Hematopoietic multipotent progenitor cell treated with erythropoietin and hydrocortisone succinate and interleukin-3 and kit ligand, for 8 days (in vitro differentiated cells): ENCODE measurements at places on chromosomes 1 and 21.

DNA sequence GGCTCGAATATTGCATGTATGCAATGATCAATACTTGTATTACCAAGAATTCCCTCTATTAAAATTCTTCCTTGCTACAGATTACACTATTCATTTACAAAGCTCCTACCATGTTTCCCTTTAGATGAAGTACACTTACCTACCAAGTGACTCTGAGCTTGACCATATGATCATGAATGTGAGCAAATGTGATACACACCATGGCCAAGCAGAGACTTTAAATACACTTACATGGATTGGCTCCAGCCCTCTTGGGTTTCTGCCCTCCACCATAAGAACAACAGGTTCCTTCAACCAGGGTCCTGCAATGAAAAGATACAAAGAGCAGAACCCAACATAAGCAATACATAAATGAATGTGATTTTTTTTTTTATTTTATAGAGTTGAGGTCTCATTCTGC, 30.0 kb downstream of the LRRC52 start:
- DNase-seq, result no peak

- DNase-seq, result no peak
Measured at GRCh38 chr1:44348061-44348485, 7.0 kb downstream of the ERI3 start.

DNA sequence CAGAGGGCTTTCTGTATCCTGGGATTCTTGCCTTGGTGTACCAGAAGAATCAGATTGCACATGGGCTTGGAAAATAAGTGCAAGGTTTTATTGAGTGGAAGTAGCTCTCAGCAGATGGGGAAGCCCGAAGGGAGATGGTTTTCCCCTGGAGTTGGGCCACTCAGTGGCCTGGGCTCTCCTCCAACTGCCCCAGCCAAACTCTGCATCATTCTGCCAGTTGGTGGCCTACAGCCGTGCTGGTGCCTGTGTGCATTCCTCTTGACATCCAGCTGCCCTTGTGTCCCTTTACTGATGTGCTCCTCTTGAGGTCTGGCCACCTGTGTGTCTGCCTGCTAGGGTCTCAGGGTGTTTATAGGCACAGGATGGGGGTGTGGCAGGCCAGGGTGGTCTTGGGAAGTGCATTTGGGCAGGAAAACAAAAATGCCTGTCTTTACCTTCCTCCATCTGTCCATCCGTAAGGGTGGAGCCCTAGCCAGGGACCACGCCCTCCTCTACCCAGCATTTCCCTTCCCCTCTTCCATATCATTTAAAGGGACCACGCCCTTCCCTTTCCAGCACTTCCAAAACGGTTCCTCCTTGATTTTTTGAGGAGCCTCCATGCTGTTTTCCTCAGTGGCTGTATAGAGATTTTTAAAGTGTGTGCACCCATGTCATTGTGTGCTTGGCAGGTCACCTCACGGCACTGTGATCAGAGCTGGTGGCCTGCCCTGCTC, 18.9 kb downstream of the SNAP47 start:
- DNase-seq, result no peak

GRCh38 chr1:202810193-202810614, 550 bp upstream of the PCAT6 start:
- DNase-seq, result no peak

DNA sequence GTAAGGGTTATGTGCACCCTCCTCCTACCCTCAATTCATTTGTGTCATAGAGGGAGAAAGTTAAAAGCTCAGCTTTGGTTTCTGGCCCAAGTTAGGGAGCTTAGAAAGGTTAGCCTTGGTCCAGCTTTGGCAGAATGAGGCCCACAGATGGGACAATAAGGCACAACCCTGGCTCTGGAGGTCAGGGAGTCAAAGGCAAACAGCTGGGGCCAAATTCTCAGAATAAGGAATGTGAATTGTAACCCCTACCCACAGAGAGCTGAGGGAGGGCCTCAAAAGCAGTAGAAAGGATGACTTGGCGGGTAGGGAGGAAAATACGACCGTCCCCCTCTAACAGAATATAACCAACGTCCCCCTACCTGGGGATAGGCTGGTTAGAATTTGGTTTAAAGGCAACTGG, 9.0 kb downstream of the CERS2 start:
- DNase-seq, result no peak

GRCh38 chr1:20223106-20223505, 36.8 kb upstream of the PLA2G2C start:
- DNase-seq, result no peak

GRCh38 chr1:248376916-248377315, 1.4 kb downstream of the OR2T6 start:
- DNase-seq, result no peak

- DNase-seq, result no peak
Measured at GRCh38 chr1:168408539-168408865, 127.8 kb downstream of the TBX19 start.

- DNase-seq, result no peak
Measured at GRCh38 chr1:223110952-223111351, 32.1 kb downstream of the TLR5 start.

- DNase-seq, result peak; percentile 42
Measured at GRCh38 chr1:182170891-182171461, 109.5 kb upstream of the ZNF648 start.

DNA sequence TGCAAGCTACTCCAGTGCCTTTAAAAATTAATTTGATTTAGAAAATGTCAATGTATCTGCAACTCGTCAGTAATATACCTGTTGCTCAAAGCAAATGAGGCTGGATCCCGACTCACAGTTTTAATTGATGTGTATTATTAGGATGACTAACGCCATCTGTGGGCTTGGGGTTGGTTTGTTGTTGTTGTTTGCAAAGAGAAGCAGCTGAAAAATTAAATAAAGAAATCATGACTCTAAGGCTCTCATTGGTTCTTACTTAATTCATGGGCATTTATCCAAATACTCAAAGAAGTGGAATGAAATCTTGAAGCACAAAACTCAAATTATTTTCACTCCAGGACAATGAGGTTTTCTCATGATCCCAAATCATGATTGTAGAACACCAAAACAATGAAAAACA, 46.4 kb downstream of the SEC16B start:
- no peak for DNase-seq

DNA sequence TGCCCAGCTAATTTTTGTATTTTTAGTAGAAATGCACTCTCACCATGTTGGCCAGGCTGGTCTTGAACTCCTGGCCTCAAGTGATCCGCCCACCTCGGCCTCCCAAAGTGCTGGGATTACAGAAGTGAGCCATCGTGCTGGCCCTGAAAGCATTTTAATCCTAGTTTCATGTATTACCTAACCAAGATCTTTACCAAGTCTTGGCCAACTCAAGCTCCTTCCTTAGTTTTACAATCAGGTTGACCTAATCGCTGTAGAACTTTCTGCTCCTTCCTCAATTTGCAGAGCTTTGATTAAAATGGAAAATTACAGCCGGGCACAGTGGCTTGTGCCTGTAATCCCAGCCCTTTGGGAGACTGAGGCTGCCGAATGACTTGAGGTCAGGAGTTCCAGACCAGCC, 3.2 kb upstream of the TMEM63A start:
- DNase-seq, result no peak

DNA sequence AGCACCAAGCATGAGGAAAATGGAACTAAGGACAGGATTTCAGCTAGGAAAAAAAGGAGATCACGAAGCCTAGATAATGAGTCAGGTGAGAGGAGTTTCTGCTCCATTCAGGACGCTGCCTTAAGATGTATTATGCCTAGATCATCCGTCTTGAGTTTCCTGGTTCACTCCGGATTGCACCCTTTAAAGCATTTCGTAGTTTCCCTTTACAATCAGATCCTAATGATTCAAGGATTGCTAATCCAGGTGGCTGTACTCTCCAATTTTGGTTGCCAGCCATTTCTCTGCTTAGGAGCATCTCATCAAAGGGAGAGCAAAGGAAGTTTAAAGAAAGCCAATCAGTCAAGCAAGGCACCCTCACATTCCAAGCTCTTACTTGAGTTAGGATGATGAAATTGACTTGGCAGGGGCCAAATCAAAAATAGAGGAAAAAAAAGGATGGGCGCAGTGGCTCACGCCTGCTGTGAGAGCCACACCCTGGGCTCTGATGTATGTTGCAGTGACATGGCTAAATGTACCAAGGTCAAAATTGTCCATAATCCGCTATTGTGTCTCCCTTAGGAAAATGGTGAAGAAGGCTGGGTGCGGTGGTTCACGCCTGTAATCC, 156.9 kb upstream of the SOD1 start:
- DNase-seq, result no peak

- peak; percentile 65 for DNase-seq
Measured at GRCh38 chr1:150186789-150187559, 37.3 kb downstream of the PLEKHO1 start.

DNA sequence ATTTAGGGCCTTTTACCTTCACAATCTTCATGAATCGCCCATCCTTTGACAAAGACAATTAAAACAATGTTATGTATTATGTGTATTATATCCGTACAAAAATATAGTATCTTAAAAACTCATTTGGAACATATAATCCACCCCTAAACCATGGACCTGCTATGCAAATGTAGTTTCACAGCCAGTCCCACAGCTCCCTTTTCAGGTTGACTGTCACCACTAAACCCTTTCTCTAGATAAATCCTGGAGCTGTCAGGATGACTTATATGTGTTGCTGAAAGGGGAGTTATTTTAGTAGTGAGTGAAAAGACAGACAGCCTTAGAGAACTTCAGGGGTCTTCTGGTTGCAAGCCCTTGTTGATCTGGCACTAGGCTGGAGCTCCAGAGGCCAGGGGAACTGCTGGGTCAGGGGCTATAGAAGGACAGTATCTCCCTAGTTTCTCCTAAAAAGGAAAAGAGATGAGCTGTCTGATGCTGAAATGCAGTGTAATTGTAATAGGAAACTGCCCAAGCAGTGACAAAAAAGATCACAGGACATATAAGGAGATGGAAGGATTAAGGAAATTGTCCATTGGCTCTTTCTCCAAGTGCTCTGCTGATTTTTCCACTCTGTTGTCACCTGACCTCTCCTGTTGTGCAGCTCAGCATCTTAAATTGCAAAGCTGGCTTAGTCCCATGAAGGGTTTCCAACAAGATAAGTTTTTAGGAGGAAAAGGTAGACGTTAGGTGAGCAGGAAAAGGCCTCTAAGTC, 127.7 kb downstream of the S1PR1 start:
- DNase-seq, result no peak

DNA sequence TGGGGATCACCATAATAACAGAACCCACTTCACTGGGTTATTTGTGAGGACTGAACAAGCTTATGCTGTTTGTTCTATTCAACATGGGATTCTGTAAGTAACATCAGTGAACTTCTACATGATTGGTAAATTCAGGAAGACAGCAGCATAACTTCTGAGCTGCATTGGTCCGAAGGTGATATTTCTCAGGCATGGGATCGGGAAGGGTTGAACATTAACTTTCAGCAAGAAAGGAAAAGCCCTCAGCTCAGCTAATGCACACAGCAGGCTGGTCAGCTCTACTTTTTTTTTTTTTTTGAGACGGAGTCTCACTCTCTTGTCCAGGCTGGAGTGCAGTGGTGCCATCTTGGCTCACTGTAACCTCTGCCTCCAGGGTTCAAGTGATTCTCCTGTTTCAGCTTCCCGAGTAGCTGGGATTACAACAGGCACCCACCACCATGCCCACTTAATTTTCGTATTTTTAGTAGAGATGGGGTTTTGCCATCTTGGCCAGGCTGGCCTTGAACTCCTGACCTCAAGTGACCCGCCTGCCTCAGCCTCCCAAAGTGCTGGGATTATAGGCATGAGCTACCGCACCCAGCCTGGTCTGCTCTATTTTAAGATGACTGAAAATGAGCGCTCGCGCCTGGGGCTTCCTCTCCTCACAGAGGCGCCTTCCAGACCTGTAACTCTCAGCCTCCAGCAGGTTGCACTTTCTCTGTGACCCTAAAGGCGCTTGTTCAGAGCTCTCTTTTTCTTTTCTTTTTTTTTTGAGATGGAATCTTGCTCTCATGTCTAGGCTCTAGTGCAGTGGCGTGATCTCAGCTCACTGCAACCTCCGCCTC, 42.2 kb downstream of the ECE1 start:
- DNase-seq, result no peak

- no peak for DNase-seq
Measured at GRCh38 chr21:15617964-15618363, 111.8 kb upstream of the USP25 start.

- DNase-seq, result no peak
Measured at GRCh38 chr1:53634571-53634979, 104.4 kb downstream of the GLIS1 start.

GRCh38 chr1:208808301-208808700, 564.1 kb upstream of the PLXNA2 start:
- no peak for DNase-seq

- no peak for DNase-seq
Measured at GRCh38 chr1:163664671-163665335, 343.0 kb downstream of the NUF2 start.
